Activated CD4-positive, alpha-beta T cell treated with anti-CD3 and anti-CD28 coated beads for 4 hours (primary cell): ENCODE measurements at places on chromosomes 1 and 21.
A peak's percentile ranks its signal among the peaks of the same experiment; 100 is the strongest.

DNA sequence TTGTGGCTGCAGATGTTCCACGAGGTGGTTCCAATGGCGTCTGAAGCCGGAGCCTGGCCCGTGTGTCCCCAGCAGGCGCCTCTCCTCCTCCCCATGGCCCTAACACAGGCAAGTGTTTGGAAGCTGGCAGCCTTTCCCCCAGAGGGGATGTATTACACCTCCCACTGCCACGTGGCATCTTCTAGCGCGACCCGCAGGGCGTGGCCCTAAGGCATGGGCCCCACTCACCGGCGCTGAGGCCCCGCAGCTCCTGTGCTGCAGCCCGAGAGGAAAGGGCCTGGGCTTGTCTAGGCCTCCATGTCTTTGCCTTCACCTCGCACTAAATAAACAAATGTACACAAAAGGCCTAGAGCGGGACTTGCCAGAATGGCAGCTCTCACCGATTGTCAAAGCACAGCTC is 37.9 kb downstream of the SLC66A1 start:
- no peak for DNase-seq

DNA sequence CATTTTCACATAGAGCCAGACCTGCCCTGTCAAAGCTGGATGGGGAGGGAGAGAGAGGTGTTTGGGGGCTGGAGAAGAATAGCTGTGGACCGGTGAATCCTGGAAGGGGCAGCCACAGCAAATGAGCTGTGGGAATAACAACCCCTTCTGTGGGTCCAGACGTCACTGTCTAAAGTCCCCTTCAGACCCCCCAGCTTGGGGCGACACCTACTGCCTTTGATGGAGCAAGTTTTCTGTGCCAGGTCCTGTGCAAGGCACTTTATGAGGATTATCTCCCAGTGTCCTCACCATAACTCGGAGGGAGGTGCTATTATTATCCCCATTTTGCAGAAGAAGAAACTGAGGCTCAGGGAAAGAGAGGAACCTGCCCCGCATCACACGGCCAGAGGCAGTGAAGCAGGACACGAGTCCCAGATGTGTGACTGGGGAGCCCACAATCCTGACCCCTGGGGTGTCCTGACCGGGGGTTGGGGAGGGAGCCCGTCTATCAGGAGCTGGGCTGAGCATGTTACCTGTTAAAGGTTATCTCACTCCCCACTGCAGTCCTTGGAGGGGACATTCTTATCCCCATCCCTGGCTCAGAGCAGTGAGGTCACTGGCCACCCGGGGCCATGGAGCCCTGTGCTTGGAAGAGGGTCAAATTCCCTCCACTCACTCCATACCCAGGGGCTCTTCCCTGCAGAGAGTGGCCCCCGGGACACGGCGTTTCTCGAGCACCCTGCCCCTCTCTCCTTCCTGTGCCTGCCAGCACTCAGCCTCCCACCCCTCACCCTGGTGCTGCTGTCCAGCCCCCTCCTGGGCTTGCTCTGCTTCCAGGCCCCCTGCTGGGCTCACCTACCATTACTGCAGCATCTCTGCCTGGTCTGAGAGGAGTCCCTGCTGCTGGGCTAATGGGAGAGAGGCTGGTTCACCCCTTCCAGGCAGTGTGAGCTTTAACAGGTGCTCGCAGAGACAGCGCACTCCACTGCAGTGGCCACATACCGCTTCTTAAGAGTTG is 132.9 kb downstream of the PTPRU start:
- no peak for DNase-seq

GRCh38 chr21:17753736-17754135 is 65.4 kb downstream of the C21orf91 start:
- no peak for DNase-seq

DNA sequence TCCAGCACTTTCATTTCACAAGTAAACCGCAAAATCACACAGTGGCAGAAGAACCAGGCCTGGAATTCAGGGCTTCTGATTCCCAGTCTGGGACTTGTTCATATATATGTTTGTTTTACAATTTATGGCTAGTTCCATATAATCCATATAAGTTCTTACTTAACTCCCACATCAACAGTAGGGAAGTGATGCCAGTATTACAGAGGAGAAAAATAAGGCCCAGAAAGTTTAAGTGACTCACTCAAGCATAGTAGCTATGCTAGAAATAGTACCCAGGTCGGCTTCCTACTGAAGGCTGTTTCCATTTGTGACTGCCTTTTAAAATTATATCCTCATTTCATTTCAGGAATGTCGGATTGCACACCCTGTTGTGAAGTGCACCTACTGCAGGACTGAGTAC is 1.4 kb downstream of the FAM76A start:
- no peak for DNase-seq

DNA sequence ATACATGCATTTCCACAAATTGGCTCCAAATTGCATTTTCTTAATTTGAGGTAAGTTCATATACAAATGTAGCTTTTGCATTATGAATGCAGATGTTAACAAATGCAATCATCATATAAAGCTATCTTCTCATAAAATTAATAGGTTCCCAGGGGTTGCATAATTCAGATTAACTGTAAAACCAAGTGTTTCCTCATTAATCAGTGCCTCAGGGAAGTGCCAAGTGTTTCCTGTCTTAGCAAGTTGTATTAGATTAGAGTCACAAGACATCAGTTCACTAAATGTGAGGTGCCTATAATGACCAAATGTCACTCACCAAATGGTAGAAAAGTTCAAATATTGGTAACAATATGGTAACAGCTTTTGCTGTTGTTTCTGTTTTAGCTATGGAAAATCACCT is 140.8 kb downstream of the PTGER3 start:
- DNase-seq: no peak

DNA sequence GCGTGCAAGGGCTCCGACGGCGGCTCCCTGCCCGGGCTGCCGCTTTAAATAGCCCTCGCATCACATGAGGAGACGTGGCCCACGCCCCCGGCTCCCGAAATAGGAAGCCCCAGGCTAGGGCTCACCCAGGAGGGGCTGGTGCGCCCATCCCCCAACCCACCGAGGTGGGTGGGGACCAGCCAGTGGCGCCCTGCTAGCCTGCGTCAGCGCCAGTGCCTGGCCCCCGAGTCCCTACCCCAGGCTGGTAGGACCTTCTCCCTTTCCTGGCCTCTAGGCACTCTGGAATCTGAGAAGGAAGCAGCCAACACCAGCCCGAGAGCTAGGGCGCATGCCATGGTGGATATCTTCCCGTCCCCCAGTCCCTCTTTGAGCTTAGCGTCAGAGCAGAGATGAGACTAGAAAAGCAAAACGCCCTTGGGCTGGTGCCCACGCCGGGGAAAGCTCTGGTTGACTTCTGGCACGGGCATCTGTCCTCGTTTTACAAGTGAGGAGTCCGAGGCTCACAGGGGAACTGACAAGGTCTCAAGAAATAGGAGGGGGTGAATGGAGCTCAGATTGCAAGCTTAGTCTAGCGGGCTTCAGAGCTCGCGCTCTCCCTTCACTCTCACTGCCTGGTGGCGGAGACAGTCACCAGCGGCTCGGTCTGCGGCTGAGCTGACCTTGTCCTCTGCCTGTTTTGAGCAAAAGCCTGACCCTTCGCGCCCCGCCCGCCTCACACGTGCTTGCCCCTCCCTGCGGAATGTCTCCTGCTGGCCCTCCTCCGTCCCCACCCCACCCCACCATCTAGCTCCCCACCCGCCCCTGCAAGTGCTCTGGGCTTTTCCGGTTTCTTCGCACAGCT is at the start of gene FABP3:
FABP3 (minus strand) TSS at position 21 of the 841 bp plus-strand sequence. CDS start 62 bp downstream, outside the sequence.
- no peak for DNase-seq

GRCh38 chr1:56819387-56819899 is at the start of gene FYB2:
TSS of gene FYB2 (minus strand) at chr1:56819404. CDS start at chr1:56819290, 114 bp downstream.
- DNase-seq: no peak

DNA sequence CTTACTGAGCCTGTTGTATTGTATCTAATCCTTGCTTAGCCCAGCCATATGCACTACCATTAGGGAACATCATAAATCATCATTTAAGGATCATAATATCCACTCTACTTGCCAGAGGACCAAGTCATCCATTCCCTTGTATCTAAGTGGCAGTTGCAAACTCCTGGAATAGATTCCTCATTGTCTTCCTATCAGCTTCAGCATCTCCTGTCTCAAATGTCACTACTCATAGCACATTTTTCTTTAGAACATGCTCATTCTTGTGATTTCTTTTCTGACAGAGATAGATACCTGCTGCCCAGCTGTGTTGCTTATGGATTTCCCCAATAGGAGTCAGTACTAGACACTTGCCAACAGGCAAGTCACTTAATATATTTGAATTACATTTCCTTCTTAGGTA is 84.3 kb downstream of the OLFML3 start:
- no peak for DNase-seq

- no peak for DNase-seq
Observed at GRCh38 chr1:42125552-42125951, 27.7 kb upstream of the GUCA2B start.

DNA sequence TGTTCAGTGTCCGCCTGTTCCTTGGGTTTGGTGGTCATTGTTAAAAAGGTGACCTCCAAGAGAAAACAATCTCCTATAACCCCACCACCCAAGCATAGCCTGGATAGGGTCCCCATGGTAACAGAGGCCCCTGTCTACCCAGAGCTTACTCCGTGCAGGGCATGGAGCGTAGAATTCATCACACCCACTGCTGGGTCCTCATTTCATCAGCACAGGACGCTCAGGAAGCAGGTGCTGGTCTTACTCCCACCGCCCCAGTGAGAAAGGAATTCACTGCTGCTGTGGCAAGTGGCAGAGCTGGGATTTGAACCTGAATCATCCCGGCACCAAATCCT is 37.0 kb downstream of the ARHGEF10L start:
- no peak for DNase-seq

- peak; percentile 43 for DNase-seq
Observed at GRCh38 chr1:154418062-154418921, 13.1 kb downstream of the IL6R start.

DNA sequence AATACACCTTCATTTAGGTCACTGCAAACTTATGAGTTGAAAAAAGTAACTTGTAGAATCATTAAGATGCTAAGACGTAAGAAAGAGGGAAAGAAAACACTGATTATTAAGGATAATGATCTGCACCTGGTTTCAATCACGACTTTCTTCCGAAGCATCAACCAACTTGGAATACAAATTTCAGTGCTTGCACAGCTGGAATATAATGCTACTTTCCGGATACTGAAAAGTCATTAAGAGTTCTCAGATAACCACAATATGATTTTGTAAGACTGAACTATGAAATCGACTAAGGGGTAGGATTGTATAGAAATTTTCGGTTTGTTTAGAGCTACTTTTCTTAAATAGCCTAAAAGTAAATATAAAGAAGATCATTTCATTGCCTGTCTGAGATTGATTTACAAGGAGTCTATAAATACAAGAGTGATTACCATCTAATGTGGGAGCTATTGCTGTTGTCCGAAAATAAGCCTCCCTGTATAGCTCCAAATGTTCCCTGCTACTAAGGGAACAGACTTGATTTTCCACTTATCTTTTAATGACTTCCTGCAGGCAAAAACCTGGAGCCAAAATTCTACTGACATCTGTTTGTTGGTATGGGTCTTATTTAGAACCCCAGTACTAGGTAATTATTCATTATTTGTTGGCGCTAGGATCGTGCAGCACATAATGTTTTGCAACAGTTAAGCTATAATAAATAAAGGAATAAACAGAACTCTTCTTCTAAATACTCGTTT is 673.3 kb downstream of the KCNT2 start:
- no peak for DNase-seq

GRCh38 chr1:26994787-26995517 is 1.5 kb downstream of the TRNP1 start:
- DNase-seq: no peak

GRCh38 chr21:29676395-29676794 is 263.4 kb downstream of the GRIK1 start:
- no peak for DNase-seq

DNA sequence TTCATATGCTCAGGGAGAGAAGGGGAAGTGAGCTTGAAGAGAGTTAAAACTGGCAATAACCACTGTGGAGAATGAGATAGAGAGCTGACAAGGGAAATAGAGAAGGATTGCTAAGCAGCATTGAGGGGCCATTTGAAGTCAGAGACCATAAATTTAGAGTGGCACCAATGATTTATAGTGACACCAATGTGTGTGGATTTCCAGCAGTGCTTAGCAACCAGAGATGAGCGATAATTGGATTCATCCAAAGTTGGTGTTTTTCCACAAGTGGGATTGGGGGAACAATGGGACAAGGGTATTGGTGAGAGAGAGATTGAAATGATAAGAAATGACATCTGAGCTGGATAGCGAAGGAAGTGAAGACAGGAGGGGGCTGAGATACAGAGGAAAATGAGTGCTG is 114.1 kb downstream of the C1orf94 start:
- no peak for DNase-seq

GRCh38 chr1:237562242-237562823 is 328.4 kb downstream of the ZP4 start:
- DNase-seq: no peak

- DNase-seq: no peak
Observed at GRCh38 chr1:167200749-167201148, 19.9 kb upstream of the POU2F1 start.

DNA sequence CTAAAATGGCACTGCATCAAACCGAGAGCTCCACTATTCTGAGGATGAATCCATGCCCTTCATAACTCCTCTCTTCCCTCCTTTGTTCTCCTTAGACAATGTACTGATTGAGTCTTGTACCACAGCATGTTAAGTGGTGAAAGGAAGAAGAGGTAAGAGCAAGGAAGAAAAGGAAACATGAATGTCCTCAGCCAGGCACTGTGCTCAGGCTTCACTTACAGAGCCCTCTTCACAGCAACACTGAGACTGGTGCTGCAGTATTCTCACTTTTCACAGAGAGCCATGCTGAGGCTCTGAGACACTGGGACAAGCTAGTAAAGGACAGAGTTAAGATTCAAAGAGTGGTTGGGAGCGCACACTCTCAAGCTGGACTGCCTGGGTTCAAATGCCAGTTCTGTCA is 143.5 kb downstream of the AKT3 start:
- DNase-seq: no peak

DNA sequence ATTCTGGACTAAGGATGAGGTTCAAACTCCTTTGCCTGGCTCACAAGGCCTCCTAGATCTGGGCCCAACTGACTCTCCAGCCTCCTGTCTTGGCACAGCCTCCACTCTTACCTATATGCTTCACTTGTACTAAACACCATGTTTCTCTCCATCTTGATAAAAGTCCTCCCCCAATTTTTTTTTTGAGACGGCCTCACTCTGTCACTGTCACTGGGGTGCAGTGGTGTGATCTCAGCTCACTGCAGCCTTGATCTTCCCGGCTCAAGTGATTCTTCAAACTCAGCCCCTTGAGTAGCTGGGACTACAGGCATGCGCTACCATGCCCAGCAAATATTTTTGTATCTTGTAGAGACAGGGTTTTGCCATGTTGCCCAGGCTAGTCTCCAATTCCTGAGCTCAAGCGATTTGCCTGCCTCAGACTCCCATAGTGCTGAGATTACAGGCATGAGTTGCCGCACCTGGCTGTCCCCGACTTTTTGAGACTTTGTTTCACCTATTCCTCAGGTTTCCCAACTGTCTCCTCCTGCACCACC is 39.7 kb downstream of the CD34 start:
- no peak for DNase-seq

GRCh38 chr1:29458737-29459619 is 222.7 kb downstream of the PTPRU start:
- no peak for DNase-seq

GRCh38 chr21:16377857-16378256 is 648.1 kb downstream of the USP25 start:
- DNase-seq: no peak

- DNase-seq: no peak
Observed at GRCh38 chr1:222443566-222443965, 104.3 kb downstream of the HHIPL2 start.
